DND-41 (cell line): ENCODE measurements at places on chromosomes 2 and 18.
A peak's percentile ranks its signal among the peaks of the same experiment; 100 is the strongest.

GRCh38 chr2:168552450-168552856 is 96.4 kb downstream of the CERS6 start:
- DNase-seq: no peak

GRCh38 chr2:130870161-130870485 is 33.4 kb downstream of the ARHGEF4 start:
- no peak for DNase-seq

DNA sequence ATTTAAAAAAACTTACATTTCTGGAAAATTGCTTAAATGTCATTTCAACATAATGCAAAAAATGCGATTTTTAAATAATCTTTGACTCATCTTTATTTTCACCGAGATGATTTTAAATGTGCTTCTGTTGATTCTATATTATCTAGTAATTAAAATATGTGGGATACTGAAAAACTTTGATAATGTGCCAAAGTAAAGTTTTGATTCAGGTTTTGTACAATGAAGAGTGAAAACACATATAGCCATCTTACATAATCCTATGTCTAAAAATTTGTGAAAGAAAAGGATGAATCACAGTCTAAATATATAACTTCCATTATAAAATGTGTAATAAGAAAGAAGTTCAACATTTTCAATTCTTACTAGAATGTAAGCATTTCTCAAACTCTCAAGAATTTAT is 204.3 kb upstream of the ZC3H15 start:
- DNase-seq: no peak

DNA sequence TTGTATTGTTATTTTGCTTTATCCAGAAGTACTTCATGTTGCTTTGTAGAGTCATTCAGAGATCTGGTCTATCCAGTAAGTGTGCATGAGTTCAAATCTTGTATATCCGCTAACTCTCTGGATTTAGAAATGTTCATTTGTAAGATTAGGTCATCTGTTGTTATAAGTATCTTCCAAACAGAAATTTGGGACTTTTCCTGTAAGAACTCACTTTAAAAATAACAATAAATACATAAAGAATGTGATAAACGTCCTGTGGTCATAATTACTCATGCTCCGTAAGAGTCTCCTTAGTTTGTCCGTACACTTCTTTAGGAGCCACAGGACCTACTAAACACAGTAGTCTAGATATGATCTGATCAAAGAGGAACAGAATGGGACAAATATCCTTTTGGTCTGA is 699.9 kb upstream of the SLC8A1 start:
- no peak for DNase-seq

DNA sequence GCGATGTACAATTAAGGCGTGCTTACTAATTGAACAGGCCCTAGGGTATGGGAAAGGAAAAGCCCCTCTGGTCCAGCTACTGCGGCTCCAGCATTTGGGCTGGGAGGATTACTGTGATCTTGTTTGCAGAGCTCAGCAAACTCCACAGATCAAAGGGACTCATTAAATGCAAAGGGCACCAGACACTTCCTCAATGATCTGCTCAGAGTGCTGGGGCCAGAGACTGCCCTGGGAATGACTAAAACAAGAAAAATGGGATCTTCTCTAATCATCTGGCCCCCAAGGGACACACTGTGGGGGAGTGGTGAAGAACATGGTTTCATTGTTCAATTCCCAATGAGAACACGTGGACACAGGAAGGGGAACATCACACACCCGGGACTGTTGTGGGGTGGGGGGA is 85.0 kb downstream of the MARCHF4 start:
- DNase-seq: no peak

DNA sequence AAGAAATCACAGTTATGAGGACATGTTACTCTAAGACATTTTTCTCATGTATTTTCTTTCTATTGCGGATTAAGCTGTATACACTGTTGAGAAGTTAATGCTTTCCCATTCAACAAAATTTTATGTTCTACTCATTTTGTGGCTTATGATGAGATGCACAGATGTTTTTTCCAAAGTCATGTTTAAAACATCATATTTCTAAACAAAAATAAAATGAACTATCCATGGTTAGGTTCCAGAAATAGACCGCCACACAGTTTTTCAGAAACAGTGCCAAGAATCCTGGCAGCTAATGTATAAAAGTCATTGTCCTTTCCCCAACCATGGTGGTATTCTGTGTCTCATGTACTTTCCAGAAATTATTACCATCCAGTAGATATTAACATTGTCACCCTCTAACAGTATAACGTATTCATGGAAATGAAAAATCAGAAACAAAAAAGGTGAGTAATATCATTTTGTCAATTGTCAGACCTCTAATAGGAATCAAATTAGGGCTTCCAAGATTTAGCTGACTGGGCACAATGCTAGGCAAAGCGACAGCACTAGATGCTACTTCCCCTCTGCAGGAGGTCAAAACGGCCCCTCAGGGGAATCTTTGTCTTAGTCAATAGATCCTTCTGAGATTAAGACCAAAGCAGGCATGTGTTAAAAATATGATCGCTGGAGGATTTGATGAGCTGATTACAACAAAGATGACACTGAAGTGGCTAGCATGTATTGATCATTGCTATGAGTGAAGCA is 54.4 kb upstream of the ZNF397 start:
- no peak for DNase-seq

- no peak for DNase-seq
These were observed 223.6 kb upstream of the GULP1 start for GRCh38 chr2:188068093-188068492.

DNA sequence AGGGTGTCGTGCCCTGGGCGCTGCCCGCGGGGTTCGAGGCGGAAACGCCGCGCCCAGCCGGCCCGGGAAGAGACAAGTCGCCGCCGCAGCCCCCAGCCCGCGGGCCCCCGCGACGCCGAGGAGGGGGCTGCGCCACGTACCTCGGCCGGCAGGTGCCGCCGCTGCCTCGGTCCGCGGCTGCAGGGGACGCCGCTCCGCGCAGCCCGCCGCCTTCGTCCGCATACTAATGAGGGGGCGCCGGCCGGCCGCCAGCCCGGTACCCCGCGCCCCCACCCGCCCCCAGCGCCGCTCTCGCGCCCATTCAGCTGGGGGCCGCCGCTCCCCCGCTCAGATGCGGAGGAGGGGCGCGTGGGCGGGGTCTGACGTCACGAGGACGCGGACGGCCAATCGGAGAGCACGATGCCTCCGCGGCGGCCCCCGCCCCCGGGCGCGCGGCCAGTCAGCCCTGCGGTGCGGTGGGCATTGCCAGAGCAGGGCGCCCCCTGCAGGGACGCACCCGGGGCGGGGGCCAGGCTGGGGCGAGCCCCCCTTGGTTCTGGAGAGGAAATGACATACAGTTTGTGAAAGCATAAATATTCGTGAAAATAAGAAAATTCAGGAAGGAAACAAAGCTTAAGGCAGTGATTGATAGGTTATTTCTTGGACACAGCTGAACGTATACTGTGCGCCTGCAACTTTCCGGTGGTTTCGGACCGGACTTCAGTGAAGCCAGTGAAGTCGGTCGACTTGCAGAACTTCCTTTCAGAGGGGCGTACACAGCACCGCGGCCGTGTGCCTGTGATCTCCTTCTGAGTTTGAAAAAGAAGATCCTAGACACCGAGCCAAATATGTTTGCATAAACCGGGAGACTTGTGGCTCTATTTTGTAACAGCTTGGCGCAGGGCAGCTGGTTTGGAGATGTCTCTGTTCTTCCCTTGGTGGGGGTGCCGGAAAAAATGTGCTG is at the start of gene ST3GAL5:
Gene ST3GAL5, minus strand, starts transcription at position 307 of the 943 bp plus-strand sequence. Its CDS starts 85 bp downstream, at position 222.
- peak; percentile 90 for DNase-seq

DNA sequence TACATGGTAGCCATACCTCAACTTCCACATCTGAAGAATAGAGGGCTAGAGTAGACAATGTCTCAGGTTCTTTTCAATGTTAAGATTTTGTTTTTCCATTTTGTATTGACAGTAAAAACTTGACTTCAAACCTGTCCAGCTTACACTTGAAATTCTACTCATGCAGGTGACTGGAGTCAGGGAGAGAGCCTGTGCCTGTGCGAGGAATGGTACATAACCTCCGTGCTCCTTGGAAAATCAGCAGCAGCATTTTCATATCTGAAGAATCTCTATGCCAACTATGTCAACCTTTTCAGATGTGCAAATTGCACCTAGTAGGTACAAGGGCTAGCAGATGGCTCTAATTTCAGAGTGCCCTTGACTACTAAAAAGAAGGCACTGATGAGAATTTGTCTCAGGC is 2.1 kb downstream of the PLA2R1 start:
- no peak for DNase-seq

GRCh38 chr2:172790404-172790803 is 54.8 kb downstream of the RAPGEF4 start:
- no peak for DNase-seq

GRCh38 chr2:181430406-181431118 is 26.6 kb upstream of the ITGA4 start:
- peak; percentile 62 for DNase-seq

- no peak for DNase-seq
These were observed 244.1 kb downstream of the NCKAP5 start for GRCh38 chr2:133324150-133324561.

- no peak for DNase-seq
These were observed 501.5 kb upstream of the CELF4 start for GRCh38 chr18:38067086-38067485.

GRCh38 chr2:74436111-74436805 is 5.5 kb downstream of the RTKN start:
- no peak for DNase-seq

DNA sequence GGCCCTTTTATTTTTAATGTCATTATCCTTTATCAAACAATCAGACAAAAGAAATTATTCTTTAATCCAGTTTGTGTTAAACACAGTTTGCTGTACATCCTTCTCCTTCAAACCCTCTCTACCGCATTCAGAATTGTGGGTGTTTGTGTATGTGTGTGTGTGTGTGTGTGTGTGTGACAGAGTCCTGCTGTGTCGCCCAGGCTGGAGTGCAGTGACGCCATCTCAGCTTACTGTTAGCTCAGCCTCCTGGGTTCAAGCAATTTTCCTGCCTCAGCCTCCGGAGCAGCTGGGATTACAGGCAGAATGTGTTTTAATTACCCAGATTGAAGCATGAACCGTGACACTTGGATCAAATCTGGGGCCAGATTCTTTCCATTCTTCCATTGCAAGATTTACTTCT is 723.7 kb downstream of the DCDC2C start:
- DNase-seq: no peak

GRCh38 chr2:170953941-170954340 is 24.9 kb downstream of the GORASP2 start:
- DNase-seq: no peak

- no peak for DNase-seq
These were observed 24.7 kb downstream of the SKA1 start for GRCh38 chr18:50399582-50399981.

DNA sequence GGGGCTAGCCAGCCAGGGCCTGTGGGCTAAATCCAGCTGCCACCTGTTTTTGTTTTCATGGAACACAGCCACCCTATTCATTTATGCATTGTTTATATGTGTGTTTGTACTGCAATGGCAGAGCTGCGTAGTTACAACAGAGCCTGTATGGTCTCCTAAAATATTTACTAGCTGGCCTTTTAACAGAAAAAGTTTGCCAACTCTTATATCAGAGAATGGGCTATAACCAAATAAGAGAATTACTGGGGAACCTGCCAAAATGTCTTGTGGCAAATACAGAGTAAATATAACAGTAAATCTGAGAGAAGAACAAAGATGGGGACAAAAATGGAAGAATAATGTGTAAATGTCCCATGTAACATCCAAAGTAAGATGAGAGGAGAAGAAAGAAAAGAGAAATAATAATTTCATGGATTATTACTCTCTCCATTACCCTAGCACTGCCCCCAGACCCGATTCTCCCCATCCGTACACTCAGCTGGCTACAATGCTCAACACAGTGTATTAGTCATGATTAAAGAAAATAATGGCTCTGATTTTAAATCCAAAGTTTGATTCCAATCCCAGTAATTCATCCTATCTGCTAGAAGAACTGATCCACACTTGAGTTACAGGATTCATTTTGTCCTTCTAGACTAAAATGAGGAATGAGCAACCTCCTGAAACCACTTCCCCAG is 249.3 kb downstream of the LRATD1 start:
- no peak for DNase-seq

GRCh38 chr18:65587491-65587890 is 163.3 kb upstream of the CDH7 start:
- DNase-seq: no peak

DNA sequence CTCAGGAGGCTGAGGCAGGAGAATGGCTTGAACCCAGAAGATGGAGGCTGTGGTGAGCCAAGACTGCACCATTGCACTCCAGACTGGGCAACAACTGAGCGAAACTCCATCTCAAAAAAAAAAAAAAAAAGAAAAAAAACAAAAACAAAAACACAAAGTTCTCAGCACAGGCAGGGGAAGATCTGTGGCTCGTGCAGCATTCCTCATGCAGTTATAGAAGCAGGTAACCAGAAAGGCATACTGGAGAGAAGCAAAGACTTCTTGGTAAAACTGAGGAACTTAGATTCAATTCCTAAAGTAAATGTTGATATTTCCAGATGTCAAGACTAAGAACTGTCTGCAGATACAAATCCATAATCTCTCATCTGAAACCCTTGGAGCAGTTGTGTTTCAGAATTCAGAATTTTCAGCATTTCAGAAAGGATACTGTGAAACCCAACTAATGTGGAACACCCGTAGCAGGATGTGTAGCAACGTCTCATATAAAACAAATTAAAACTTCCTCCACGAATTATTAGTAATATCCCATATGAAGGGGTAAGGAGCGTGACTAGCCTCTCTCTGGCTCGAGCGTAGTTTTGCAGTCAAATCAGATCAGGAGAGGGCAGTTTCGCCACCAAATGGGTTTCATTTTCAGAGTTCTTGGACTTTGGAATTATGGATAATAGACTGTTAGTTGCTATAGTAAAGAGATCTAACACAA is 13.2 kb upstream of the SLC25A52 start:
- DNase-seq: no peak
